ENCODE measurements at places on chromosomes 4 and X.

- no peak for DNase-seq
Observed at GRCh38 chr4:174828845-174829701, at the start of gene GLRA3. TSS of gene GLRA3 (minus strand) at chr4:174829247. CDS start at chr4:174828811, 436 bp downstream.

- DNase-seq, result no peak
Observed at GRCh38 chr4:171117457-171117856, 695.7 kb upstream of the GALNTL6 start.

GRCh38 chrX:152897222-152898131 lies at the start of gene ZNF185:
TSS of gene ZNF185 (plus strand) at chrX:152898067. CDS start at chrX:152914490, 16,423 bp downstream.
- no peak for DNase-seq

DNA sequence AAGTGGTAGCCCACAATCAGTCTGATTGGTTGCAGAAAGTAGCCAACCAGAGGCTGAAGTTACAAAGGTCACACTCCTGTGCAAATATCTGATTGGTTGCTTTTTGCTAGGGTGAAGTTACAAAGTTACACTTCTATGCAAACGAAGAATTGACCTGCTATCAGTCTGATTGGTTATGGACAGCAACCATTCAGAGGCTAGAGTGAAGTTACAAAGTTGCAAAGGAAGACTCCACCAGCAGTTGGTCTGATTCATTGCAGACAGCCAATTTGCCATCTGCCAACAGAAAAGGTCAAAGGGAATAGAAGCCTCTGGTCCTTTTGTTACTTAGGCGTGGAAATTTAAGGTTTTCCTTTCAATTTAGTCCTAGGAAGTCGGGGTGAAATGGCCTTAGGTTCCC lies 377.7 kb downstream of the PRDM5 start:
- no peak for DNase-seq

GRCh38 chrX:28589046-28589445 lies 1.8 kb downstream of the IL1RAPL1 start:
- DNase-seq, result no peak

DNA sequence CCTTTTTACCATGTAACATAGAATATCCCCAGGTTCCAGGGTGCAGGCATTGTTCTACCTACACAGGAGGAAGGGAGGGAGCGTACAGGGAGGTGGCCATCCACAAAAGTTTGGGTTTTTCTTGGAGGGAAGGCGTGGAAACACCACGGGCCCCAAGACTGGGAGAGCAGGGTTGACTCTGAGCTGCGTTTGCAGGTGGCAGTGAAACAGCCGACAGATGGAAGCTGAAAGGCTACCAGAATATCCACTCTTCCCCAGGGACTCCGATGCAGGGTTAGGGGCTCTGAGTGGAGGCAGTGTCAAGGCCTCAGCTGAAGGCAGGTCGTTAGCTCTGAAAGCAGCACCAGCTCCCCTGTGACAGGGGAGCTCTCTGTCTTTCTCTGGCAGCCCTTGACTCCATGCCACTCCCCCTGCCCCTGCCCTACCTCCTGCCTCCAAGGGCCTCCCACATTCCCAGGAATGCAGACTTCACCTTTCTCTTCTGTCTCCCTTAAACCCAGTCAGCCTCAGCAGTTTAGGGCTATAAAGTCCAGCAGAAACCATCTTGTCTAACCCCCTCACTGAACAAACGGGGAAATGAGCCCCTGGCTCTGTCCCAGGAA lies 14.0 kb upstream of the GLOD5 start:
- no peak for DNase-seq
